ENCODE measurements at places on chromosomes 3 and 15.
A peak's percentile ranks its signal among the peaks of the same experiment; 100 is the strongest.

DNA sequence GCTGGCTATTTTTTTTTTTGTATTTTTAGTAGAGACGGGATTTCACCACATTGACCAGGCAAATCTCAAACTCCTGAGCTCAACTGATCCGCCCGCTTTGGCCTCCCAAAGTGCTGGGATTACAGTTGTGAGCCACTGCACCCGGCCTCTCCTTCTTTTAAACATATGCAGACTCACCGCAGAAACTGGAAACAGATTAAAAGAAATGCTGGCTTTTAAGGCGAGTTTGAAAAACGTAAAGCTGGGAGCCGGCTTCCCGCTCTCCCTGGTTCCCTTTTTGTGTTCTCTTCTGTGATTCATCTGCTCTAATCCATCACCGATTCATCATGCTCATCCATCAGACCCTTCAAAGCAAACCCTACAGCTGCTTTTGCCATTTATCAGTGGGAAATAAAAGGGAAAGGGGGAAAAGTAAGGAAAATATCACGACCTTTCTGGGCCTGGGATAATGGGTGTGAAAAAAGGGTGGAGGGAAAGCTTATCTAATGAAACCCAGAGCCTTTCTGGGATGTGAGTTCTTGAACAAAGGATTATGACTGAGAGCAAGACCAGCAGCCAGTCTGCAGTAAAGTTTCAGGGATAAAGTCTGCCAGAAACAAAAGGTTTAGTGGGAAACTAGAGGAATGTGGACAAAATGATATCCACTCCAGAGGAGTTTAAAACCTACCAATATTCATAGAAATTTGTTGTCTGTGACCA is 92.3 kb upstream of the LRIG1 start:
- DNase-seq: no peak

DNA sequence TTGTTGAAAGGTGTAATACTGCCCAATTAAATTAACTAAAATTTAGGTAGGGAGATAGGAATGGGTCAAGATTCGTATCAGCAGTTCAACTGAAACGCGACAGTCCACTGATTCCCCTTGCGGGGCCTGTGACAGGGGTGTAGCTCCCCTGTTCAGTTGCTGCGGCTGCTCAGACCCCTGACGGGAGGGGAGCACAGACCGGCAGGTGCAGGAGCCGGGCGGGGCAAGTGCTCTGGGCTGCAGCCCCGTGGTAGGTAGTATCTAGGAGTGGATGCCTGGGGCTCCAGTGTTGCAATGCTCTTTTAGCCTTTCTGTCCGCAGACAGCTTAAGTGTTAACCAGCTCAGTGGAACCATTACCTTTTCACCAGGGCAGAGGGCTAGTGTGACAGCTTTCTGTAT is 164.9 kb downstream of the ROBO2 start:
- no peak for DNase-seq

DNA sequence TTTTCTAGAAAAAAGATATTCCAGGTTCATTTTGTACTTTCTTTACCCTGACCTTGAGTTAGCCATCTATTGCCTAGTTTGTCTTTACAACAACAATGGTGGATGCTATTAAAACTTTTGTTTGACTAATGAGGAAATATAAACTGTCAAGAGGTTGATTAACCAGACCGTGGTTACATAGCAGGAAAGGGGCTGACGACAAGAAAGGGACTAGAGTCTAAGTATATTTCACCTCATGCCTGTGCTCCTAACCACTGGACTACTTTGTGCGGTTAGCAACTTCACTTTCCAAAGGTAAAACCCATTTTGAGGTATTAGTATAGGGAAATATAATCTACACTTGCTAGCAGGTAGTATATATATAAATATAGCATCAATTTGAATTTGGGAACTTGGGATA is 327.1 kb downstream of the SATB1 start:
- no peak for DNase-seq

- DNase-seq: no peak
Measured at GRCh38 chr15:29162411-29162810, 107.2 kb downstream of the NSMCE3 start.

DNA sequence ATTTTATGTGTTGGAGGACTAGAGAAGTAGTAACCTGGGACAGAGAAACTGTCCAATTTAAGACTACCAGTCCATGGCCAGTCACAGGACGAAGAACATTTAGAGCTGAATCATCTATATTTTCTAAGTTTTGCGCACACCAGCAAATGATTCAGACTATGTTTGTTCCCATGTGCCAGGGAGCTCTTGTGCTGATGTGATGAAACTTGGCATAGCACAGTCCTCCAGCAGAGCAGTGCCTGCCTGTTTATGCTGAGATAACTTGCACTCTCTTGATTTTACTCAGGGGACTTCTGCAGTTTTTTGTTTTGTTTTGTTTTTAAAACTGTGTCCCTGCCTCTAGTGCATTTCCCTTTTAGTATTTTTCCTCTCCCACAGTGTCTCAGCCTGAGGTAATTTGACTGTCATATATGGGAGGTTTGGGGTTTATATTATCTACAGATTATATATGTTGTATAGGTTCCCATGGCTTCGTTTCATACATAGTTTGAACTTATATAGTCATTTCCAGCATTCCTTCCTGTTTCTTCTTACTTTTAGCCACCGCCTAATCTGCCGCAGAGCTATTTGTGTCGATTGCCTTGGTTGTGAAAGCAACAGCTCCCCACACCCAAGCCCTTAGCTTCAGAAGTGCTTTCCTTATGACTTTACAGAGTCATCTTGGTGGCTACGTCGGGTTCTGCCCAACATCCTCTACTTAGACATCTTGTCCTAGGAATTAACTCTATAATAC is 45.5 kb downstream of the PPM1L start:
- DNase-seq: peak; percentile 5

- no peak for DNase-seq
Measured at GRCh38 chr3:108352176-108352575, 55.8 kb downstream of the HHLA2 start.

GRCh38 chr3:126051741-126052140 is 32.2 kb downstream of the SLC41A3 start:
- DNase-seq: no peak
